NCI-H187 (cell line): ENCODE measurements at places on chromosomes 3 and 15.

- no peak for DNase-seq
Observed at GRCh38 chr15:78629031-78629715, 8.4 kb upstream of the CHRNA3 start.

- no peak for DNase-seq
Observed at GRCh38 chr3:53238051-53238850, 17.6 kb downstream of the TKT start.

DNA sequence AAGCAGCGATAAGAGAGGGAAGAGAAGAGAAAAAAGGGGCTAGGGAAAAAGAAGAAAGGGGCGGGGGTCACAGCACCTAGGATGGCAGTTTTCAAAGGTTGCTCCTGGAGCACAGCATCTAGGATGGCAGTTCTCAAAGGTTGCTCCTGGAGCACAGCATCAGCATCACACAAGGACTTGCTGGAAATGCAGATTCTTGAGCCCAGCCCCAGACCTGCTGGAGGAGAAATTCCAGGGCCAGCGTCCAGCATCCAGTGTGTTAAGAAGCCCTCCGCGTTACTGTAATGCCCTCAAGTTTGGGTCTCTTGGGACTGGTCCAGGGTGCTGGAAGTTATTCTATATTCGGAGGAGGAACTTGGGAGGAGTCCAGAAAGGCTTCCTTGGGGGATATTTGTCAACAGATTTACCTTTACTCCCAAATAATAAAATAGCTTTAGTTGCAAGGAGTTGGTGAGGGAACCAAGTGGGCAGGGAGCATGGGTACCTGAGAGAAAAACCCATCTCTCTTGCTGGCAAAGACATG is 519.4 kb downstream of the SHQ1 start:
- no peak for DNase-seq

- DNase-seq: no peak
Observed at GRCh38 chr3:158774965-158775364, 26.9 kb upstream of the MFSD1 start.

DNA sequence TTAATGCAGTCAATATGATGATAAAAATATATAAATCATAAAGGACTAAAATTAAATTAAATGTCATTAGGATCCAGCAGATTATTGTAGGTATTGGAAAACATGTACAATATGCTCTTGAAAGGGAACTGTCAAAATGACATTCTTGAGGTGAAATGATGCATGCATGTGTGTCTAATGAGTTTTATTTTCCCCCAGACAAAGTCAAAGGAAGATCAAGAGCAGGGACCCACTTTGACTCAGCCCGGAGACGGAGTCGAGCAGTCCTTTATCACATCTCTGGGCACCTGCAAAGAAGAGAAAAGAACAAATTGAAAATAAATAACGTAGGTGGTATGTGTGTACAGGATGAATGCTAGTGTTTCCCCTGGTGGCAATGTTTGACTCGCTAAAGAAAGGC is 194.1 kb downstream of the KCNH8 start:
- no peak for DNase-seq

- DNase-seq: no peak
Observed at GRCh38 chr15:80418892-80419537, 14.8 kb downstream of the ARNT2 start.

GRCh38 chr15:36757189-36757814 is 177.9 kb downstream of the CDIN1 start:
- no peak for DNase-seq

GRCh38 chr3:132723024-132723950 is 1.1 kb upstream of the NPHP3 start:
- DNase-seq: no peak

GRCh38 chr15:41799488-41799805 is 25.2 kb downstream of the MAPKBP1 start:
- DNase-seq: no peak

- no peak for DNase-seq
Observed at GRCh38 chr3:193563426-193563825, 8.7 kb upstream of the ATP13A4 start.

- DNase-seq: no peak
Observed at GRCh38 chr3:32321095-32321790, 70.4 kb upstream of the CMTM7 start.

- no peak for DNase-seq
Observed at GRCh38 chr3:48441940-48442339, 1.9 kb downstream of the TMA7 start.

GRCh38 chr15:59833366-59833765 is 144.2 kb upstream of the BNIP2 start:
- no peak for DNase-seq

DNA sequence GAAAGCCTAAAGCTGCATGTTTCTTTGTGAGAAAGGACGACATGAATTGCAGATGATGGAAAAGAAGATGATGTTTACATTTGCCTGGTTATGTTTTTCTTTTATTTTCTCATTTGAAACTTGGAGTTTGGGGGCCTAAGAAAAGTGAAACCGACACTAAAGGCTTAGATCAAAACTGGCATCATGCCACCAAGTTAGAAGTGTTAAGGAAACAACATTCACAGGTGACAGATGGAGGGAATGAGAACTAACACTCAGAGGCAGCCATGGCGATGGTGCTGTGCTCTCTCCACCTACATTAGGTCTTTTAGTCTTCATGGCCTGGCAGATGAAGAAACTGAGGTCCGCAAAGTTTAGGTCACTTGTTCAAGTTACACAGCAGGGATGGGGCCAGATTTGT is 923.6 kb downstream of the TUSC7 start:
- no peak for DNase-seq

GRCh38 chr15:95323796-95324195 is 1006.7 kb upstream of the NR2F2 start:
- no peak for DNase-seq

DNA sequence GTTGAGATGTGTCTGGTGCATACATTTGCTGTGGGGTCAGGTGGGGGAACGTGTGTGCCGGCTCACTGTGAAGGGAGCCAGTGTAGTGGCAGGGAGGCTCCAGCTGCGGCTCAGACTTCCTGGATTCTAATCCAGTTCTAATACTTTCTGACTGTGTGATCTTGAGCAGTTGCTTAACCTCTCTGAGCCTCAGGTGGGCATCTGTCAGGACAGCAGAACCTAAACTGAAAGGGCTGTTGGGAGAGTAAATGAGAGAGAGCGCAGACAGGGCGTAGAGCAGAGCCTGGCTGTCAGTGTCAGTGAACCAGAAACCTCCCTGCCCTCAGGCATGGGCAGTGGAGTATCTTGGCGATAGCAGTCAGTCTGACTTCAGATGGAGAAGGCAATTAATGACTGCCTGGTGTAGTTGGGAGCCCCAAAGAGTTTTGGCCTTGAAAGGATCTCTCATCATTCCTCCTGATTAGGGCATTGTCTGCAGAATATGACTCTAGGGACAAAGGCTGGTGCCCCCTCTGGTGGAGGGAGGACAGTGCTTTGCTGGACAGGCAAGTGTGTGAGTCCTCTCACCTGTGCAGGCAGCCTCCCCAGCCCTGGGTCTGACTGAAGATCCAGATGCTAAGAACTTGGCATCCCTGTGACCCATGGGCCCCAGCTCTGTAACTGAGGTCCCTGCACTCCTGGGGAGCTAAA is 9.6 kb downstream of the KBTBD13 start:
- no peak for DNase-seq

- DNase-seq: no peak
Observed at GRCh38 chr3:9330166-9330703, 32.6 kb upstream of the THUMPD3 start.

- DNase-seq: no peak
Observed at GRCh38 chr3:138195481-138195880, 8.4 kb downstream of the ARMC8 start.

GRCh38 chr3:44252332-44252959 is 10.8 kb downstream of the TOPAZ1 start:
- no peak for DNase-seq

- no peak for DNase-seq
Observed at GRCh38 chr15:101104141-101104540, 147.7 kb downstream of the CHSY1 start.

- DNase-seq: no peak
Observed at GRCh38 chr3:192706272-192706671, 21.1 kb downstream of the FGF12 start.

DNA sequence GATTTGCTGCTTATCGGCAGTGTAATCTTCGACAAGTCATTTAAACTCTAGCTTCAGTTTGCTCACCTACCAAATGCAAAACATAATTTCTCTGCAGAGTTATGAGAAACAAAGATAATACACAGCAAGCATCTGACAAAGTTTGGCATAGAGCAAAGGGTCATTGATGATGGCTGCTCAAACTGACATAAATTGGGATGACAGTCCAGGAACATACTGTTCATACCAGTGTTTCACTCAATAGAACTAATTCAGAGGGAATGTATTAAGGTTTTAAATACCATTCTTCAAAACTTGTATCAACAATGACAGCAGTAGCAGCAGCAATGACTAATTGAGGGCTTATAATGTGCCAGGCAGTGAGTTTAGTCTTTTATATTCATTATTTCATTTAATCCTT is 137.6 kb downstream of the SPATA16 start:
- no peak for DNase-seq

DNA sequence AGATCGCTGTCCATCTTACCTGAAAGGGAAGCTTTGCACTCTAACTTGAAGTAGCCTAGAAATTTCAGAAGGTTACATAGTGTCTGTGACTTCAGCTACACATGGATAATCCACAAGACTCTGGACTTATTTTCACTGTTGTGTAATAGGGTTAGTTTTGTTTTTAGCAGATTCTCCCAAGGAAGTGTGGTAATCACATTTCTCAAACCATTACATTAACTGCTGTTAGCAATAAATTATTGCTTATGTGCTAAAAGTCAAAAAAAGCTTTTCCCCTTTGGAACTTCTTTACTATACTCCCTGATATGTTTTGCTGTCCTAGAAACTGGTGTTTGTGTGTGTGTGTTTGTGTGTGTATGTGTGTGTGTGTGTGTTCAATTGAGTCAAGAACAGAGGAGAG is 351.8 kb upstream of the TPRG1 start:
- no peak for DNase-seq

DNA sequence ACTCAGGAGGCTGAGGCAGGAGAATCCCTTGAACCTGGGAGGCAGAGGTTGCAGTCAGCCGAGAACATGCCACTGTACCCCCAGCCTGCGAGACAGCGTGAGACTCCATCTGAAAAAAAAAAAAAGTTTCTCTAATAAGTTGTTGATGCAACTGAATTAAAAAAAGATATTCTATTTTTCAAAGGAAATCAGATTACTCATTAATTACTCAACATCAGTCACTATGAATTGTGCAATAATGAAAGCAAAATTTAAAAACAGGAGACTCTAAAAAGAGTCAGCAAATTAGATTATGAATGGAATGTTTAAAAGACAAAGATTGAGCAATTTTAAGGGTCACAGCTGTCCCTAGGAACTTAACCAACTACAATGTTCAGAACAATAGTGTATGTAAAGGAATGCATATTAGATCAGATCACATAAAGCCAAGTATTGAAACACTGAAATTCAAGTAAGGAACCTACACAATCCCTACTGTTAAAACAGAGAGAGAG is 60.2 kb upstream of the SLC4A7 start:
- DNase-seq: no peak

DNA sequence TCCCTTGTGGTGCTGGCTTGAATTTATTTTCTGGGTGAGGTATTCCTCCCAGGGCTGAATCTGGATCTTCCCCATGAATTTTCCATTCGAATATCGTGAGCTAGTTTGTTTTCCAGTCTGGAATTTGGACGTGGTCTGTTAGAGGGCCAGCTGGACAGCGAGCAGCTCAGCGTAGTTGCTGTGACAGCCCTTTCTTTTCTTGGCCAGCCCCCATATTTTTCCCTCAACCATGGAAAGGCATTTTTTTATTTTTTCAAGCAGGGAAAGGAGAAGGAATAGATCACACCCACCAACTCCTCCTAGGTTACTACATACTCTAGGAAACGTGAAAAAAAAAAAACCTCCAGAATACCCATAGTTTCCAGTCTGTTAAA is 152.0 kb downstream of the KLHL25 start:
- no peak for DNase-seq

GRCh38 chr3:123656691-123657090 is 71.8 kb upstream of the HACD2 start:
- no peak for DNase-seq

DNA sequence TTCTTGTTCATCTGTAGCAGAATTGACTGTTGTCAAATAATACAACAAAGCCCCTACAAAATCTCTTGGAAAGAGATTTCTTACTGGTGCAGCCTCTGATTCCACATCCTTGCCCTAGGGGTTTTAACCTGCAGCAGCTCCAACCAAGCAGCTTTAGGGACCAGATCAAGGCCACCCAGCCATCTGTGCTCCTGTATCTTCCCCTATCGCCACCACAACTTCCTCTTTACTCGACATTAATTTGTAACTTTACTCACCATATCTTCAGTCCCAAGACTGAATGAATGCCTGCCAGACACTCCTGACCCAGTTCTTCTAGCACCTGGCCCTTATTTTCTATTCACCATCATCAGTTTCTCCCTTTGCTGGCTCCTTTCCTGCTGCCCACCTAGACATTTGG is 156.6 kb upstream of the IL12A start:
- DNase-seq: no peak

DNA sequence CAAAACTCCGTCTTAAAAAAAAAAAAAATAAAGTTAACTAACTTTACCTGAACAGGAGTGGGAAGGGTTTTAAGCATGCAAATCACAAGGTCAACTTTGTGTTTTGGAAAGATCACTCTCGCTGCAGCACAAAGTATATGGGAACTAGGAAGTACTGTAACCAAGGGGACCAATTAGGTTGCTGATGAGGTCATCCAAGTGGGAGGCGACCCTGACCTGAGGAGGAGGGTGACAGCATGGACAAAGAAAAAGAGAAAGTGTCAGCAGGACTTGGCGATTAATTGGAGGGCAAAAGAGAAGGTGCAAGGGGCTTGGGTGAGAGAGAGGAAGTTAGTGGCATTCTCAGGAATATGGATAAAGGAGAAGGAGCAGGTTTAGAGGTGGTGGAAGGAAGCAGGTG is 89.5 kb upstream of the ZBED2 start:
- no peak for DNase-seq

- no peak for DNase-seq
Observed at GRCh38 chr3:191901741-191902140, 440.8 kb downstream of the PYDC2 start.

GRCh38 chr3:13479332-13479581 is 849 bp upstream of the HDAC11 start:
- DNase-seq: no peak

- no peak for DNase-seq
Observed at GRCh38 chr15:40085266-40085665, 23.4 kb downstream of the BMF start.

- DNase-seq: no peak
Observed at GRCh38 chr3:42659451-42660130, 6.1 kb downstream of the ZBTB47 start.

DNA sequence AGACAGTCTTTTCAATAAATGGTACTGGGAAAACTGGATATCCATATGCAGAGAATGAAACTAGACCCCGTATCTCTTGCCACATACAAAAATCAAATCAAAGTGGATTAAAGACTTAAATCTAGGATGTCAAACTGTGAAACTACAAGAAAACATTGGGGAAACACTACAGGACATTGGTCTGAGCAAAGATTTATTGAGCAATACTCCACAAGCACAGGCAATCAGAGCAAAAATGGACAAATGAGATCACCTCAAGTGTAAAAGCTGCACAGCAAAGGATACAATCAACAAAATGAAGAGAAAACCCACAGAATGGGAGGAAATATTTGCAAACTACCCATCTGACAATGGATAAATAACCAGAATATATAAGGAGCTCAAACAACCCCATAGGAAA is 38.4 kb upstream of the MBNL1 start:
- DNase-seq: no peak

GRCh38 chr3:141643391-141643790 is 94.7 kb upstream of the RNF7 start:
- DNase-seq: no peak
